Iris pigment epithelial cell (primary cell): ENCODE measurements at places on chromosomes 6 and 20.

DNA sequence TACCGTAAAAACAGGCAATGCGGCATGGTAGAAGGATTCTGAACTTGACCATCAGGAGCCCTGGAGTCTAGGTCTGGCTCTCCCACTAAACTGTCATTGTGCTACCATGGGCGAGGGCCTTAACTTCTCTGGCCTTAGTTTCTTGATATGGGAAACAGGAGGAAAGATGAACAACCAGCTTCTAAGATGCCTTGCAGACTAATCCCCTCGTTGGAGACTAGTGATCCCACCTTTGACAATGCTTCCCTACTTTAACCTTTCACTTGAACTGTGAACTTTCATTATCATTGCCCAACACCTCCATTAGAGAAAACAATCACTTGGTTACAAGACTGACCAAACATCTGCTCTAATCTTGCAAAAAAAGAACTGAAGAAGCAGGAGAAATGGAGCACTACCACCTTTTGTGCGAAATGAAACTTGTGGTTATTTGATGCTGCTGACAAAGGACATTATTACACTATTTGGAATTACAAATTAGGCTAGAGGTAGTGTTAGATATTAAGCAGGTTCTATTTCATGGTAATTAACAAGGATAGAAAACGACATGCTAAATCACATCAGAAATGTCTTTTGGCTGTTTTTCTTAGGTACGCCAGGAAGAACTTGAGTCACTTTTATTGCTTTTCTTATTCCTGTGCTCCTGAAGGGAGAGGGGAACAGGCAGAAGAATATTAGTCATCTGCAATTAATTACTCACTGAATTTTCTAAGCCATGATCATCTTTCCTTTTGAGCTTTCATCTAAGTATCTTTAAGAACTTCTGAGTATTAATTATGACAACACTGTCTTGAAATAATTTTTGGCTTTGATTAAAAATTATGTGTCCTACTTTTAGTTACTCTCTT is 39.1 kb upstream of the ARHGAP18 start:
- peak; percentile 66 for DNase-seq

GRCh38 chr6:29564875-29565274 is 5.3 kb upstream of the UBD start:
- DNase-seq, result peak; percentile 33

GRCh38 chr6:44255105-44255808 is 2.1 kb downstream of the SLC35B2 start:
- no peak for DNase-seq

DNA sequence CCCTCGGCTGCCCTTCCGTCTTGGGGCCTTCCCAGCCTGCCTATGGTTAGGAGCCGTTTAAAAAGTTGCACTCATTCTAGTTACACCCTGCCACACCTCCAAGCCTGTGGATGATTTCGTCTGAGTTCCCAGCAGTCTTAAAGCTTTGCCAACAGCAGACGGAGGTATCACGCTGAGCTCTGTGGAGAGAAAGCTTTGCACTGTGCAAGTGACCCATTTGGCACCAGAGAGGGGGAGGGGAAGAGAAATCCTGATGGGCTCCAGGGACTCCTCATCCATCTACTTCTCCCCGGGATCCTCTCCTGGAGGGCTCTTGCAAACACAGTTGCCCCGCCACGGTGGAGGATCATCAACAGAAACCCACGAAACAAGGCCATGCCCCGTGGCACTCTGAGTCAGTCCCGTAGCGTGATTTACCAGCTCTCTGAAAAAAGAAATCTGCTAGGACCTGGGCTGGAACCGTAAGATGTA is 98.8 kb upstream of the CITED2 start:
- peak; percentile 39 for DNase-seq

GRCh38 chr6:137852346-137852745 is 14.7 kb upstream of the TNFAIP3 start:
- DNase-seq, result no peak

DNA sequence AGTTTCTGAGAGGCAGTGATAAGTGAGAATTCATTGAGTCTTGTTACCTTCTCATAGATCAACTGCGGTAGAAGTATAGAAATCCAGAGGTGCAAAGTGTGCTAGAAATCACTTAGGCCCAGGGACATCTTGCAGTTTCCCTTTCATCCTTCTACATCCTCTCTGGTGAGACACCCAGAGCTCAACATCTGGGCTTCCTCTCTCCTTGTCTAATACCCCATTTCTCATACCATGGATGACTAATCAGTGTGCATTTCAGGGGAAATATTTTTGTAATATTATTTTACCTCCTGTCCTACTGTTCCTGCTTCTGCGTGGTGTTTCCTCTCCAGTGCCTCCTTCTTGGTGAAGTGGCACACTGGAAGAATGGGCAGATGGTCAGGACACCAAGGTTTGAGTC is 322.4 kb downstream of the TFAP2B start:
- peak; percentile 29 for DNase-seq

DNA sequence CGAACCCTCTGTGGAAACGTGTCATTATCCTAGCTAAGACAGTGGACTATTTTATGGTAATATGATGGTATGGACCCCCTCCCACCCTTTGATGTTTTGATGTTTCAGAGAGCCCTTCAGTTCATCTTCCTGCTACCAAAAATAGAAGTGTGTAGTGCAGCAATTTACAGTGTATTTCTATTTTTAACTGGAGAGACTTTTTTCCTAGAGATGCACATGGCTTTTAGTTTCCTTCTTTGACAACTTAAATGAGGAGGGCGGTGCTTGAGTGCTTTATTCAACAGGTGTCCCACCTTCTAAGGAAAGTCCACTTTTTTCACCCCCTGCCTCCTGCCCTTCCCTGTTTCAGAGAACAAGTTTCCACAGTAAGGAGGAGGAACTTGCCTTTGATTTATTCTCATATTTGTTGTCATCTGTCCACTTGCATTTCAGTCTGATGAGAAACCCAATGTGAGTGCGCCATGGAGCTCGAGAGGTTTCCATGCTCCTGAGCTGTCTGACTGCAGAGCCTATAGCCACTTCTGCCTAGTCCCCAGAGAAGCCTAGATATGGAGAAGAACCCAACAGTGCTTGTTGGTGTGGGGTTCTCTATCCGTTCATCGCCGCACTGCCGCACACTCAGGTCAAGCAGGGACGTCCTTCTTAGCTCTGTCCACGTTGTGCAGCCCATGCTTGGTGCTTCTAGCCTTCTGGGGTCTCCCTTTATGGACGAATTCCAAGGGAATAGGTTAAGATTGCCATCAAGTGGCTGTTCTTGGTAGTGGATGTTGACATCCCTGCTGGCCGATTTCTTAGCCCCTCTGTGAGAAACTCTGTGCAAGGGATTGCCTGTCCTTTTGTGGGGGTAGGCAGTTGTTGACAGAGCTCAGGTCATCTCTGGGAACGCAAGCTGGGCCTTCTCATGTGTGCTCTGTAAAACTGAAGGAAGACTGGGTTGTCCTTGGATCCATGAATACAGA is 144.2 kb downstream of the JARID2 start:
- DNase-seq, result peak; percentile 49

DNA sequence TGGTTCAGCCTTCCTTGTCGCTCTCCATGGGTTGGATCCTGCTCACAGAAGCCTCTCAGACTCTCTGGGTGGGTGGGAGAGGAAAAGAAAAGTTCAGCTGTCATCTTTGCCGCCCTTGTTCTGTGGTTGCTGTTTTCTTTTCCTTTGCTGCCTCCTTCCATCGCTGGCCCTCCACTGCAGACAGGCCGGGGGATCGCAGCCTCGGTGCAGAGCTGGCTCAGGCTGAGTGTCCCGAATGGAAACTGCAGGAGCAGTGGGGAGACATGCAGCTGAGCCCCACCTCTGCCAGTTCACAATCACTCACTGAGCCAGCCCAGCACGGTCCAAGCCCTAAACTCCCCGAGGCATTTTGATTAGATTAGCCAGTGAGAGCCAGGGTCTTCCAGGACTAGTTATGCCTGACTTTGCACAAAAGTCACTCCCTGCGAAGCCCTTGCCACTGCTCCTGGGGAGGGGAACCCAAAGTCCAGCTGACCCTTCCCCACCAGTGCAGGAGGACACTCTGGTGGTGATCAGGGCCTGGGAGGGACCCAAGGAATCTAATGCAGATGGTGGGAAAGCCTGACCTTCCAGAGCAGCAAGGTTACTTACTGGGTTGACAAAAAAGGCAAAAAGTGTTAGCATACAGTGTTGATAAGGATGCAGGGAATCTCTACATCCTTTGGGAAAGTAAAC is 14.0 kb downstream of the NRN1 start:
- no peak for DNase-seq

- DNase-seq, result no peak
Measured at GRCh38 chr6:18467741-18468502, 80.8 kb downstream of the RNF144B start.

GRCh38 chr20:62967628-62968351 is 15.3 kb downstream of the SLC17A9 start:
- no peak for DNase-seq

DNA sequence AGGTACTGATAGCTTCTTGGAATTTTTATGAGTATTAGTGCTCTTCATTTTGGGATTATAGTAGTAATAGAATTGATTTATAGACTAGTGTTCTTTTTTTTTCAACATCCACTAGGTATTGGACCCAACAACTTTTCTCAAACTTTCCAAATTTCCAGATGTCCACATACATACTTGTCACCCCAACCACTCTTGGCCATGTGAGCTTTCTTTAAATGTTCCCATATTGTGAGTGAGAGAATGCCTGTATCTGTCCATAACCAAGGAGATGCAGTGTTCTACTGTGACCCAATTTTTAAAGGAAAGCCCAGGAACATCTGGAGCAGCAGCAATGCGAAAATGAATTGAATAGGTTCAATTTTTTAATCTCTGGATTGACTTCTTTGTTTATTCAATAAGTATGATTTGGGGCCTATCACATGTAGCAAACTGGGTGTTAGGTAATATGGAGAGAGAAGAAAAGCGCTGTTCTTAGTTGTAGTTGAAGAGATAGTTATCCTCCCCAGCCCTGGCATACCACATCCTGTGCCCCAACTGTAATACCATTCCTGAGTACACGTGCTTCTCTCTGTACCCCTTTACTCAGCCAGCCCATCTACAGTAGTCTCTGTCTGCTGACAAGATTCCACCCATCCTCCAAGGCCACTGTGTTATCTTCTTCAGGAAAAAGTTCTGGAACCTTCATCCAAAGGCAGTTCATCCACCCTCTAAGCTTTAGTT is 116.8 kb upstream of the SUPT3H start:
- DNase-seq, result no peak

DNA sequence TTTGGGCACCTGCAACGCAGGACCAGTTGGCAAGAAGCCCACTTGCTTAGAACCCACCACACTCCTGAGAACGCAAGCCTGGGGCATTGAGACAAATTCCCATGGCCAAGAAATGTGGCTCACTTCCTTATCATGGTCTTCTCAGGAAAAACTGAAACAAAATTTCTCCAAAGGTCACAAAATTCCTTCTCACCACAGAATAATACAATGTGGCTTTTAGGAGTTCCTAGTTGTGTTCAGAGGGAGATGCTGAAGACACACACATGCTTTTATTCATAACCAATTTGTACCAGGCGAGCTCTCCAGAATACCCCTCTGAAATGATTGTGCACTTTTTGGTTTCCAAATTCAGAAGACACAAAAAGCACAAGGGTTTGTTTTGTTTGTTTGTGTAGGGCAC is 31.6 kb downstream of the ADTRP start:
- no peak for DNase-seq

DNA sequence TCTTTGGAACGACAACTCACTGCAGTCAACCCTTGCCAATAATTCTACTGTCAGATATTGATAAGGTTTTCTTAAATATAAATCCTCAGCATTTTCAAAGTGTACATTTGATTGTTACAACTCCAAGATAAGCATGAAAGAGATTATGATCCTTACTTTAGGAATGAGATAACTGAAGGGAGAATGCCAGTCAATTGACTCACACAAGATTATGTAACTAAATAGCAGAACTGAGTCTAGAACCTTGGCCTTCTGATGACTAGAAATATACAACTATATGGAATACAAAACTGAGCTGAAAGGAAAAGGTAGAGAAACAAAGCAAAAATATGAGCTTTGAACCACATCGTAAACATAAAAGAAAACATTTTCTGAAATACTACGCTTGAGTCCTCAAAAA is 26.9 kb upstream of the STXBP5 start:
- DNase-seq, result peak; percentile 51

DNA sequence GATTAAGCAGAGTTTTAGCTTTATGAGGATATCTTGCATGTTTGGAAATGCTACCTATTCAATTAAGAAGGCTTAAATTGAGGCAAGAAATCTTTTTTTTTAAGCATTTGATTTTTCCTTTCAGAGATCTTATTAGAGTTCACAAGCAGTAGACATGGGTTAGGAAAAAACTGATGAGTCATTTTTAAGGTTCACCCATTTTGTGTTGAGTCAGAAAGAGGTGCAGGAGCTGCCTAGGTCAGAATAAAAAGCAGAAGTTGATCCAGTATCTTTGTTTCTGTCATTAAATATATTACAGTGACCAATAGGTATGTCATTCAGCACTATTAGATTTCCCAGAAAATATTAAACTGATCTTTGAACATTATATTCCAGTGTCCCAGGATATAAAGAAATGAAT is 306.8 kb downstream of the LMBRD1 start:
- DNase-seq, result no peak

GRCh38 chr6:12698298-12698697 is 18.3 kb upstream of the PHACTR1 start:
- DNase-seq, result no peak

- DNase-seq, result peak; percentile 88
Measured at GRCh38 chr6:43838276-43839036, 68.4 kb downstream of the VEGFA start.

DNA sequence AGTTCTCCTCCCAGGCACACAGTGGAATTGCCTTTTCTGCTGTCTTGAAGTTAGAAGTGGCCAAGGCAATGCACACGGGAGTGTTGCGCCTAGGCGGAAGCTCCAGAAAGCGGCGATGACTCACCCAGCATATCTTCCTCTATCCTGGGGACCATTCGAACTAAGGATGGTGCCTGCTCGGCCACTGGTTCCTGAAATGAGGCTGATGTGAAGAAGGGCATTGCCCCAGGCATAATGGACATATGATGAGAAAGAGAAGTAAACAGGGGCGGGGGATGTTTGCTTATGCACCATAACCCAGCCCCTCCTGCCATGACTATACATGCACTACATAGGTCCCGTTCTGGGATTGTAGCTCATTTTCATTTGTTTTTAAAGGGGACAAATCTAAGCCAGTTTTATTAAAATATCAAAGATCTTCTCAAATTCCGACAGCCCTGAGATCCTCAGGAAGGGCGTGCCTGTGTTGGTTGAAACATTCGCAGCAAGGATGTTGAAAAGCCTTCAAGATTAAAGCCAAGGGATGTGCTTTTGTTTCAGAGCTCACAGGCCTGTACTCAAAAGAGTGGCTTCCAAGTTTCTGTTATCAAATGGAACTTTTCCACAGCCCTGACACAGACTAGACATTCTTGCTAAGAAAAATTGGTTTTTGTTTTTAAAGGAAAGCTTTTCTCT is 218.5 kb downstream of the LY86 start:
- no peak for DNase-seq
